ENCODE measurements at places on chromosomes 3 and 15. TPM values are rescaled to one million over a fixed set of nuclear protein-coding genes. Genes with fewer than 3 reads are reported as not detected.
A peak's percentile ranks its signal among the peaks of the same experiment; 100 is the strongest.

- DNase-seq: no peak
Measured at GRCh38 chr3:35383719-35384555, 255.4 kb upstream of the ARPP21 start.

DNA sequence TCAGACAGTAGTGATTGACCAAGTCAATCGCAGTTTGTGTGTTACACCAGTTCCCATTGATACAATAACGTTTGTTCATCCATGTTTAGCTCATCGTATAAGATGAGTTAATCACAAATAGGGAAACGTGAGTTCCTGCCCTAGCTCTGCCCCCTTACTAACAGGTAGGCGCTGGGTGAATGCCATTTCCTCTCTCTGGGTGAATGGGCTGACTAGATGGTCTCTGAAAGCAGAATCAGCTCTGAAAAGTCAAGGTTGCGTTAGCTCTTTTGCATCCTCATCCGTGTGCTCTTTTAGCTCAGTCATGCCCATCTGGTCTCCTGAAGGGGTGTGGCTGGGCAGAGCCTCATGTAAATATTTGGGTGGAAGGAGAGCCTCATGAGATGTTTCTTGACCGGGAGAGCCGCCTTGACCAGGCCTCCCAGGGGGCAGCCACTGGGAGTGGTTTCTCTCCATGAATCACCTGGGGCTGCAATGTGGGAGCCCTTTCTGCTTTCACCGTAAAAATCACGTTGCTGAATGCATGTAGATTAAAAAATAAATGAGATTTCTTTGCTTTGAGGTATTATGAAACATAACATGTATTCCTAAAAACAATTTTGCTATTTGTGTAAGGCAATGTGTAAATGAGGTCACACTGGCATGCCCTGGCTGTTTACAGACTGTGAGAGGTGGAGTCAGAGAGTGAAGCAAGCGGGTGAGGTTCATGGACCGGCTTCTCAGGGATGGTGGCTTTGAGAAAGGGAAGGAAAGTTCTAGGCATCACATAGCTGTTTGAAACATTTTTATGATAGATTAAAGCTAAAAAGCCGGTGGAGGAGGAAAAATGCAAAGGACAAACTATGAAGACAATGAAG, 108.4 kb upstream of the RASGRP1 start:
- no peak for DNase-seq

DNA sequence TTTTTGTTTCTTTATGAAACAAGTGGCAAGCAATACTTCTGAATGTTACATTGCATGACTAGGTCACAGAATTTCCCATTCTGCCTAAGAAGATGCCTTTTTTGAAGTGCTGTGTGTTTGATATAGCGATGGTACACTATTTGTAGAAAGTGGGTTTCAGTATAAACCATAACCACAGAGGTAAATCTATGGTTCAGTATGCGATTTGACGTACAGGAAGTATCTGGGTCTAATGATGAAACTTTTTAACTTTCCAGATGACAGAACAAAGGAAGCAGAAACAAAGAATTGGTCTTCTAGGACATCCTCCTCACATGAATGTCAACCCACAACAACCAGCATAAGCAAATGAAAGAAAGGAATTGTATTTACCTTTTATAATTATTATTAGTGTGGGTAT, 133.4 kb upstream of the BHLHE40 start:
- no peak for DNase-seq

DNA sequence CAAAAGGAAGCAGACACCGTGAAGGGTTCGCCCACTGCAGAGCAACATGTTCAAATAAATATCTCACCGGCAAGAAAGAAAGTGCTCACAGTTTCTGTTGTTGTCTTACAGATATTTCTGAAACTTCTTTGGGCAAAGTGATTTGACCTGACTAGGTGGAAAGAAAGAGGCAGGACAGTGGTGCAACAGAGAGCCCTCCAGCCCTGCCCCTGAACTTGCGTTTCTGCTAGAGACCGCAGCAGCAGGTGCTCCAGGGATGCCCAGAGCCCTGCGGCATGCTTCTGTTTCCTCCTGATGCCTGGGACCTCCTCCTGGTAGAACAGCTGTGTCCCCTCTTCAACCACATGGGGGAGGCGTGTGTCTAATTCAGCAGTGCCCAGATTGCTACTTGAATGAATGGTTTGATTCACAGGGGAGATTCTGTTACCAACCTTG, 123.4 kb downstream of the ATP10A start:
- DNase-seq: peak; percentile 57

- DNase-seq: peak; percentile 47
Measured at GRCh38 chr3:139797724-139798343, 120.1 kb upstream of the NMNAT3 start.

DNA sequence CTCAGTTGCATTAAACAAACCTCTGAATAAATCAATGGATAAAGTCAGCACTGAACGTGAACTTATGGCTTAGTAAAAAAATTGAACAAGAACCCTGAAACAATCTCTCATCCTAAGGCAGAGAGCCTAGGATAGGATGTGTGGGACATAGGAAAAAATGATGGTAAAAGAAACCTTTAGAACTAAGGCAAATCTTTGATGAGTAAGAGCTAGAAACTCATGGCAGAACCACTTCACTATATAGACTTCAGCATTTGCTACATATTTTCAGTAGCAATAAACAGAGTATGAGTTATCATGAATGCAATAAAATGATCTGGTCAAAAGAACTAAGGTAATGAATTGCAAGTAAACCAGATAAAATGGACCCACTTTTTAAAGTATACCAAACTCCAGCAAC, 725.8 kb upstream of the DPPA4 start:
- no peak for DNase-seq

- no peak for DNase-seq
Measured at GRCh38 chr3:27756877-27757276, 34.8 kb upstream of the EOMES start.

- no peak for DNase-seq
Measured at GRCh38 chr3:53740956-53741355, 105.3 kb downstream of the CHDH start.

The BNIP2 gene
- total RNA-seq: 408 TPM

- peak; percentile 2 for DNase-seq
Measured at GRCh38 chr15:96038650-96039049, 291.9 kb upstream of the NR2F2 start.

DNA sequence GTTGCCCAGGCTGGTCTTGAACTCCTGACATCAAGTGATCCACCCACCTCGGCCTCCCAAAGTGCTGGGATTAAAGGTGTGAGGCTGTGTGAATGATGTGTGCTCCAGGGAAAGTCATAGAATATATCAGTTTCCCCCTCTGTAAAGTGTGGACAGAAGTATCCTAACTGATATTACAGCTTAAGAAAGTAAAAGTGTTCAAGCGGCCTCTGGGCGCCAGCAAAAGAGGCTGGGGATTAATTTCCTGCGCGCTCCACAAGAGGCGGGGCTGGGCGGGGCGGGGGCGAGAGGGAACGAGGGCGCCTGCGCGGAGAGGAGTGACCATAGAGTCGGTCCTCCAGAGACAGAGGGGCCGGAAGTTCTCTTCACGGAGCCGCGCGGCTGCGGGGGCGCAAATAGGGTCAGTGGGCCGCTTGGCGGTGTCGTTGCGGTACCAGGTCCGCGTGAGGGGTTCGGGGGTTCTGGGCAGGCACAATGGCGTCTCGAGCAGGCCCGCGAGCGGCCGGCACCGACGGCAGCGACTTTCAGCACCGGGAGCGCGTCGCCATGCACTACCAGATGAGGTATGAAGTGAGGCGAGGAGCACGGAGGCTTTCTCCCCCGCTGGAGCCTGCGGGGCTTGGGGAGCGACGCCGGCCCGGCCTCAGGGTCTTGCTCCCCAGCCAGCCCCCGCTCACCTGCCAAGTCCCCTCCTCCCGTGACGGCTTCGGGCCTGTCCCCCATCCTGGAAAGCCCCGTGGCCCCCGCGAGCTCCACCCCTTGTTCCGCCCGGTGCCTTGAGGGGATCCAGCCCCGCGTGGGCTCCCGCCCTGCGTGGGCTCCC, at the start of gene JAGN1:
Gene JAGN1, plus strand, starts transcription at position 362 of the 823 bp plus-strand sequence. Its CDS starts 113 bp downstream, at position 475.
- peak; percentile 90 for DNase-seq

DNA sequence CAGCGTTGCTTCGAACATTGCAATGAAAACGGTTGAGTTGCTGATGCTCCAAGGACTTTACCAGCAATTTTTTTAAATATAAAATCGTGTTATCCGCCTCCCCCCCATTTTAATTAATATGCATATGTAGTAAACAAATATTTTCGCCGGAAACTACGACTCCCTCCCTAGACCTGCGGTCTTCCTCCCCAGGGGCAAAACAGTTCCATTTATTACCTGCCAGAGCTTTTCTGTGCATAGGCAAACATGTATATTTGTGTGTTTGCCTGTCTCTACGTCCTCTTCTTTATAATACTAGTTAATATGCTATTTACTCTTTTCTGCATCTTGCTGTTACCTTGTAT, 593 bp upstream of the RSL24D1 start:
- no peak for DNase-seq

The NDUFB4 gene
- total RNA-seq: 5.6 TPM

DNA sequence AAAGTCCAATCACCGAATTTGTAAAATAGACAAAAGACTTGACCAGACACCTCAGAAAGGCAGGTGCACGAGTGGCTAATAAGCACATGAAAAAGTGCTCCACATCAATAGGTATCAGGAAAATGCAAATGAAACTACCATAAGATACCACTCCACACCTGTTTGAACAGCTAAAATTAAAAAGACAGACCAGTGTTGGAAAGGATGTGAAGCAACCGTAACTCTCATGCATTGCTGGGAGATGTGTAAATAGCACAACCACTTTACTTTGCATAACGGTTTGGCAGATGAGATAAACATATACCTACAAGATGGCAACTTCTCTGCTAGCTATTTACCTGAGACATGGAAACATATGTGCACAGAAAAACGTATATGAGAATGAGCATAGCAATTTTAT, 56.9 kb downstream of the CADPS start:
- no peak for DNase-seq

GRCh38 chr15:48719668-48720067, 74.2 kb upstream of the FBN1 start:
- no peak for DNase-seq

DNA sequence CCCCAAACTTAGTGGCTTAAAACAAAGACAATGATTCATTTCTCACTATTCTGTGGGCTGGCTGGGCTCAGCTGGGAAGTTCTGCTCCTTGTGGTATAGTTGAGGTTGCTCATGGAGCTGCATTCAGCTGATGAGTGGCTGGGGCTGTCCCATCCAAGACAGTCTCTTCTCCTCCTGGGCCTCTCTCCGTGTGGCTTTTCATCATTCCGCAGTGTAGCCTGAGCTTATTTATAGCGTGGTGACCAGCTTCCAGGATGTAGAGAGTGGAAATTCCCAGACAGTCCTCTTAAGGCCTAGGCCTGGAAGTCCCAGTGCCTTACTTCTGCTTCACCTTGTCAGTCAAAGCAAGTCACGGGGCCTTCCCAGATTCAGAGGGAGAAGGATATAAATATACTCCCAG, 136.7 kb upstream of the DAZL start:
- no peak for DNase-seq

DNA sequence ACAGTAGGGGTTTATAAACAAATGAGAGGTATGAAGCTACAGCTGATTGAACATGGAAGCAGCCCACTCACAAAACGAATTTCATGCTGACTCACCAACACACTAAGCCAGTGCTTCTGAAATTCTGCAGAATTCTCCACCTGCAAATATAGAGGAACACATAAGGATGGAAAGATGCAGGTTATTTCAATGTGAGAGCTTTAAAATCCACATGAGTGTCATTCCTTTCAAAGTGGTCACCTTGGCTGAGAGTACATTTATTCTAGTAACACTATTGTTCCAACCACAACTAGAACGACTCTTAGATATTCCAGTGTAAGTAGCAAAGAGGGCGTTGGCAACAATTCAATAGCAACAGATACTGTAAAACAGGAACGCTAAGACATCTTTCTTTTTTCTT, 189.9 kb upstream of the TSC22D2 start:
- no peak for DNase-seq

The MB21D2 gene
- total RNA-seq: 5.6 TPM

The TGM5 gene
- total RNA-seq: not detected

The GPR149 gene
- total RNA-seq: not detected

GRCh38 chr3:137471130-137471529, 293.0 kb upstream of the SOX14 start:
- no peak for DNase-seq

- DNase-seq: peak; percentile 84
Measured at GRCh38 chr3:169863458-169863899, 6.3 kb downstream of the LRRC31 start.

DNA sequence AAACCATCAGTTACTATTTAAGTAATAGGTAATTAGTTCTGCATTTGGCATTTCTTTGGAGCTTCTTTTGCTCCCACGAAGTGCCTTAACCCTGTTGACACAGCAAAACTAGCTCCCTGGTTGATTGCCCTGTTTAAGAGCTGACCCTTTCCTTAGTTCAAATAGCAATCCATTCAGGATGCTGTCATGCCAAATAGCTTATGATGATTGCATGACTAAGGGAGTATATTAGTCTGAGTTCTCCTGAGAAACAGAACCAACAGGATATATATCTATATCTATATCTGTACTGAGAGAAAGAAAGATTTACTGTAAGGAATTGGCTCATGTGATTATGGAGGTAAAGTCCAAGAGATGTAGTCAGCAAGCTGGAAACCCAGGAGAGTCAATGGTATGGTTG, 50.3 kb upstream of the SPRED1 start:
- peak; percentile 31 for DNase-seq

DNA sequence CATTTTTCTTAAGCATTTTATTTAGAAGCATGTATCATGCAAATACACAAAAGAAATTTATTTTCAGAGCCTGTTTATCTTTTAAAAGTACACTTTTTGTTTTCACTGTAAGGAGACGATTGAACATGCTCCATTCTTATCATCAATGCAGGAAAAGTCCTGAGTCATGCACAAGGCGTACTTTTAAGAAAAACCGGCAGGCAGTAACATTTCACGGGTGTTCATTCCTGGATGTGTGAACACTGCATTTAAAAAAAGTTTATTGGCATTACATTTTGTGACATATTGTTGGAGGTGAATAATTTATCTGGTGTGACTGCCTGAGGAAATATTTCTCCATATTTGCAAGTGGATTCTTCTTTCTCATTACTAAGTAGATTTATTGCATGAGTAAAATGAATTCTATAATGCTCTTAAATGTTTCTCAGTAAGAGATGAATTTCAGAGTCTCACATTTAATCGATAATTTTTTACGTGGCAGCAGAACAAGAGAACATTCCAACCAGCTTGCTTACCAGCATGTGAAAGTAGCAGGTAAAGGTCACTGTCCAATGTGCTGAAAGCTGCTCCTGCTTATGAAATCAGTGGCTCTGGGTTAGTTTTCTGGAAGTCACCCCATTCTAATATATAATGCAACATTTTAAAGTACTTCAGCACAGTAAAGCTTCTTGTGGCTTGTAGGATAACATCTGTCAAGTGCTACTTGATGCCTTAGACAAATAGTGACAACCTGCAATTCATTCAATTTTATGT, 87.0 kb downstream of the SV2B start:
- DNase-seq: peak; percentile 30

DNA sequence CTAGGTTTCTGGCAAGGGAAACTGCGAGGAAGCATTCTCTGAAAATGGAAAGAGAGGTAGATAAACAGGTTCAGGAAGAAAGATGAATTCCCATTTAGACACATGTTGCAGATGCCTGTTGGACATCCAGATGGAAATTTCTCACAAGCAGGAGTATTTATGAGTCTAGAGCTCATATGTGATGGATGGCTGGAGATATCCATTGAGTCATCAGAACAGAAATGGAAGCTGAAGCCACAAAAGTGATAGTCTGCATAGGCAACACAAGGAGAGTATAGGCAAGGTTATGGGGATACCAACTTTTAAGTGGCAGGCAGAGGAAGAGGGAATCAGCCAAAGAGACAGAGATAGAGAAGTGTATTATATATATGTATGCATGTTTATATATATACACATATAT, 6.3 kb upstream of the RAMAC start:
- DNase-seq: no peak

Data from fibroblast of the aortic adventitia (primary cell).